ENCODE measurements at places on chromosomes 1 and 21.

- no peak overlapping the region for H3K27ac ChIP-seq
- peak; percentile 23 for DNase-seq
- peaks cover 9% of the 10 kb centered on the region for H3K4me1 ChIP-seq
- H3K27me3 ChIP-seq: peaks cover 20% of the 10 kb centered on the region
These were observed 49.0 kb downstream of the SIM2 start for GRCh38 chr21:36747815-36748383.

- H3K27me3 ChIP-seq: no peaks in the 10 kb centered on the region
- H3K4me3 ChIP-seq: peak overlapping the region; percentile 92
- peak; percentile 74 for DNase-seq
- no peaks in the 10 kb centered on the region for H3K36me3 ChIP-seq
- no peak overlapping the region for H3K27ac ChIP-seq
These were observed 3.7 kb upstream of the ARHGEF19 start for GRCh38 chr1:16215882-16216753.

DNA sequence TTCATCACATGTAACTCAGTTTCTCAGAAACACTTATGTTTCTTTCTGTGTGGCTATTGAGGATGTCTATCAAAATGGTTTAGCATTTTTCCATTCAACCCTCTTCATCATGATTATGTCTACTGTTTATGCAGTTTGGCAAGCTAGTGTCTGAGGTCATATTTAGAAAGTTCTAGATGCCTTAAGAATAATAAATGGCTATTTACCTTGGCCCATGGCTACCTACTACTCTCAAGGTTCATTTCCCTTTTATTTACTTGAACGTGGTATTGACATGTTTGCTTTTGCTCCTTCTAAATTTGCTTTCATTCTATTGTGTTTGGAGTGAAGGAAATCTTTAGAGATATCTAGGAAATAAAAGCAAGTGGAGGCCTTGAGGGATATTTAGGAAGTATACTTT, 193.7 kb upstream of the OLFM3 start:
- no peaks in the 10 kb centered on the region for H3K27me3 ChIP-seq
- no peak overlapping the region for H3K4me3 ChIP-seq
- no peak for DNase-seq
- H3K36me3 ChIP-seq: no peaks in the 10 kb centered on the region

- peaks cover 3% of the 10 kb centered on the region for H3K27me3 ChIP-seq
- H3K4me1 ChIP-seq: no peaks in the 10 kb centered on the region
- H3K4me3 ChIP-seq: no peak overlapping the region
- H3K27ac ChIP-seq: no peak overlapping the region
- no peaks in the 10 kb centered on the region for H3K36me3 ChIP-seq
- no peak for DNase-seq
These were observed 52.7 kb downstream of the POFUT2 start for GRCh38 chr21:45234965-45235364.

GRCh38 chr1:177122461-177123251, 41.9 kb downstream of the ASTN1 start:
- H3K27me3 ChIP-seq: no peaks in the 10 kb centered on the region
- DNase-seq: no peak
- no peak overlapping the region for H3K27ac ChIP-seq
- H3K4me3 ChIP-seq: no peak overlapping the region
- no peaks in the 10 kb centered on the region for H3K36me3 ChIP-seq

DNA sequence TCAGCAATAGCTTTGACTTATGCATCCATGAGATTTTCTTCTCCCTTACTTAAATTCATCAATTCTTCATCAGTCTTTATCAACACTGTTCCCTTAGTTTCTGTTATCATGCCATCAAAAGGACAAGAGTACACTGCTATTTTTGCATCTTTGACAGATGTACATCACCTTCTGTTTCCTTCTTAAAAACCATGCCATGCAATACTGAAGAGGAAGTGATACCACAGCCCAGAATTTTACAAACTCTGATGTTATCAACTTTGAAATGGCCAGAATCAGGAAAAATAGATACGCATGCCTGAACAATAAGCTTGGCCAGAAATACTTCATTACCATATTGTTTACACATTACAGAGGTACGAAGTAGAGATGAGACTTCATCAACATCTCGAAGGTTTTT, 21.1 kb downstream of the FMO5 start:
- no peak overlapping the region for H3K4me3 ChIP-seq
- no peak for DNase-seq
- H3K27ac ChIP-seq: no peak overlapping the region

DNA sequence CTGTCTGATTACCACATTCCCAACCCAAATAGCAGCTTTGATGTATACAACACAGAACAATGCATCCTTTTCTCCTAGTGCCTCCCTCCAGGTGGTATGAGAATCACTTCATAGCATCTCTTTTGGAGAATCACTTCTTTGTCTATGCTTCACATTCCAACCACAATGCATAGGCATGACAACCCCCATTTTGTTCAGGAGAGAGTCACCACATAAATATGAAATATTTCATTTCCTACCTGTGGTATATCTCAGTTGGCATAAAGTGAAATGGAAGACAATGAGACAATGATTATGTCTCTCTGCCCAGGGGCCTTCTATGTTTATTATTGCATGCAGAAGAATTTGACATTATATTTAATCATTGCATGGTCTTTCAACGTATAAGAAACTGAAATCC, 112.2 kb downstream of the BRINP2 start:
- H3K4me1 ChIP-seq: no peaks in the 10 kb centered on the region
- H3K27ac ChIP-seq: no peak overlapping the region
- H3K4me3 ChIP-seq: no peak overlapping the region
- no peaks in the 10 kb centered on the region for H3K27me3 ChIP-seq
- no peak for DNase-seq

DNA sequence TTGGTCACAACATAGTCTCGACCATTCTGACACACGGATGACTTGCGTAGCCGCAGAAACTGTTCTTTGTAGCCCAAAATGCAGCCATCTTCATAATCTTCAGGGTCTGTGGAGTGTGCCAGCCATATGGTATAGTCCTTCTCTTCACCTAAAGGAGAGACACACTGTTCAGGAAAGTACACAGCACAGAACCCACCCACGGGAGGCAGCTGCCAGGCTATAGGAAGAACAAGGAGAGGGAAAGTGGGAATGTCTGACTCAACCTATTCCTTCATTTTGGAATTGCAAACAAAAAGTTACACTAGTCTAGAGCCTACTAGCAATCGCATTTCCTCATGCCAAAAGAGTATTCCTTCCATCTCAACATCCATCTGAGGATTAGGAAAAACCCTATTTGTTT, 16.2 kb upstream of the MYBPHL start:
- H3K4me3 ChIP-seq: no peak overlapping the region
- DNase-seq: no peak
- H3K27ac ChIP-seq: no peak overlapping the region
- no peaks in the 10 kb centered on the region for H3K4me1 ChIP-seq
- no peaks in the 10 kb centered on the region for H3K36me3 ChIP-seq
- peaks cover 5% of the 10 kb centered on the region for H3K27me3 ChIP-seq

- peak overlapping the region; percentile 98 for H3K27ac ChIP-seq
- H3K4me1 ChIP-seq: peaks cover 94% of the 10 kb centered on the region
- no peak for DNase-seq
- H3K27me3 ChIP-seq: no peaks in the 10 kb centered on the region
- peaks cover 72% of the 10 kb centered on the region for H3K36me3 ChIP-seq
These were observed 8.7 kb downstream of the RUNX3 start for GRCh38 chr1:24921412-24921811.

- H3K36me3 ChIP-seq: peaks cover 17% of the 10 kb centered on the region
- H3K4me1 ChIP-seq: no peaks in the 10 kb centered on the region
- DNase-seq: no peak
- H3K4me3 ChIP-seq: no peak overlapping the region
These were observed 29.0 kb downstream of the TRIM62 start for GRCh38 chr1:33152685-33153432.

DNA sequence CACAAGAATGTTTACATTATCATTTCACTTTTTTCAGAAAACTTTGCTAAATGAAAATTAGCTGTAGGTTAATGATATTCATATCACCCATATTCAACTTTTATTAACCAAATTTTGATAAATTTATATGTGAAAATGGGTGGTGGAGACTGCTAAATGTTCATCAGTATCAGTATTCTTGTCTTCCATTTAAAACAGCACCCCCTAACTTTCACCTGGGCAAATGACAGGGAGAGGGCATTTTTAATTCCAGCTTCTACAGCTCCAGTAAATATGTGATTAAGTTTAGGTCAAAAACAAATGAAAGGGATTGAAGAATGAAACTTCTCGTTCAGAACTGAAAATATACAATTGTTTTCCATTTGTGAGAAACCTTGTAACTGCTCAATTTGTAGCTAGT, 722.2 kb downstream of the KCNT2 start:
- H3K27ac ChIP-seq: no peak overlapping the region
- DNase-seq: no peak
- no peak overlapping the region for H3K4me3 ChIP-seq
- H3K27me3 ChIP-seq: no peaks in the 10 kb centered on the region
- no peaks in the 10 kb centered on the region for H3K36me3 ChIP-seq

DNA sequence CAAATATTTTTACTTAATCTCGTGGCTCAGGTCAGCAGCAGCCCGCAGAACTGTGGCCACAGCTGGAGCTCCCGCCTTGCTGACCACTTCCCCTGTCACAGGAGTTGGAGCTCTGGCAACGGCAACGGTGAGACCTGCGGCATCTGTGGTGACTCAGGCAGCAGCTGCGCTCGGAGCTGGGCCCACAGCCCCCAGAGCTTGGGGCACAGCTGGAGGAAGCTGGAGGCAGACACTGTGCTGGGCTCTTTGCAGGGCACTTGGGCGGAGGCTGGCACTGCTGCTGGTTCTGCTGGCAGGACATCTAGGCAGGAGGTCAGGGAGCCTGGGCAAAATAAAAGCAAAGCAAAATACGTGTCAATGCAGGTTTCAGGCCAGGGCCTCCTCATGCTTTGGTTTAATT, at the start of gene LCE3A:
LCE3A (minus strand) TSS at position 301 of the 400 bp plus-strand sequence; CDS start at position 301, 0 bp downstream.
- DNase-seq: no peak
- H3K36me3 ChIP-seq: no peaks in the 10 kb centered on the region
- no peak within 1 kb of the TSS for H3K27ac ChIP-seq
- no peak within 1 kb of the TSS for H3K4me3 ChIP-seq
- H3K4me1 ChIP-seq: no peaks in the 10 kb centered on the region
- peaks cover 2% of the 10 kb centered on the region for H3K27me3 ChIP-seq

- no peaks in the 10 kb centered on the region for H3K4me1 ChIP-seq
- H3K36me3 ChIP-seq: no peaks in the 10 kb centered on the region
- H3K27me3 ChIP-seq: no peaks in the 10 kb centered on the region
- no peak overlapping the region for H3K27ac ChIP-seq
These were observed 436.3 kb downstream of the PTPRU start for GRCh38 chr1:29672416-29673227.

- H3K27ac ChIP-seq: no peak overlapping the region
- H3K4me1 ChIP-seq: no peaks in the 10 kb centered on the region
- no peak for DNase-seq
- no peak overlapping the region for H3K4me3 ChIP-seq
- H3K36me3 ChIP-seq: peaks cover 3% of the 10 kb centered on the region
- no peaks in the 10 kb centered on the region for H3K27me3 ChIP-seq
These were observed 5.7 kb upstream of the KCNE1 start for GRCh38 chr21:34517491-34518245.

- no peaks in the 10 kb centered on the region for H3K36me3 ChIP-seq
- no peak overlapping the region for H3K4me3 ChIP-seq
- no peaks in the 10 kb centered on the region for H3K27me3 ChIP-seq
These were observed 6.8 kb downstream of the C1orf198 start for GRCh38 chr1:230861489-230861888.

DNA sequence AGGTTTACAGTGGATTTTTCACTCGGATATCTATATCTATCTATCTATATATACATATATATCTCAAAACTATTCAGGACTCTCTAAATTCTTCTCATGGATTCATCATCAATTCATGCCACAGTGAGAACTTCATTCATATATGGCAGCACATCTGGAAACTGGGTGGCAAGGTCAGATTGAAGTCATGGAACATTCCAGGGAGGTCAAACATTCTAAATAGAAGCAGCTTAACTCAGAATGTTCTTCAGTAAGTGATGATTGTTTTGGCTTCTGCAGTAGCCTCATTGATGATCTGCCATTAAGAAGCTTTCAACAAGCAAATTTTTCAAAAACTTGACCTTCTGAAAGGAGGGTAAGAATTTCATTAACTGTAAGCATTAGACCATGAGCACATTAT, 46.9 kb upstream of the ADAMTS1 start:
- H3K4me3 ChIP-seq: no peak overlapping the region
- no peak overlapping the region for H3K27ac ChIP-seq
- H3K27me3 ChIP-seq: no peaks in the 10 kb centered on the region
- H3K36me3 ChIP-seq: no peaks in the 10 kb centered on the region
- no peak for DNase-seq

DNA sequence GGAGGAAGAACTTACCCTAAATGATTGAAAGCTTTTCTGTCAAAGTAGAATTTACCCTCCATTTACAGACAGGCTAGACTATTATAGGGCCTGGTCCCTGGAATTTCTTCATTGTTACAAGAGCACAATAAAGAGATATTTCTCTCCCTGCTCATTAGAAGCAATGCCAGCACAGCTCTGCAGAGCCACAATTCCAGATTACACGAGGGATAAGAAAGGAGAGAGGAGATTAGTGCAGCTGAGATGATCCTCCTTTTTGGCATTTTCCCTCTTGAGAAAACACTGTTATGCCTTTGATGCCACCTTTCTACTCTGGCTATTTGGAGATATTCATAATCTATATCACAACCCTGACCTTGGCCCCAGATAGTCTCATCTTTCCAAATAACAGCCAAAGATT, 1119.5 kb upstream of the TMPRSS15 start:
- no peak overlapping the region for H3K4me3 ChIP-seq
- H3K27me3 ChIP-seq: no peaks in the 10 kb centered on the region
- H3K4me1 ChIP-seq: no peaks in the 10 kb centered on the region

GRCh38 chr1:158045639-158046038, 52.2 kb downstream of the KIRREL1 start:
- DNase-seq: no peak
- H3K27me3 ChIP-seq: no peaks in the 10 kb centered on the region
- H3K4me1 ChIP-seq: no peaks in the 10 kb centered on the region
- no peak overlapping the region for H3K27ac ChIP-seq

DNA sequence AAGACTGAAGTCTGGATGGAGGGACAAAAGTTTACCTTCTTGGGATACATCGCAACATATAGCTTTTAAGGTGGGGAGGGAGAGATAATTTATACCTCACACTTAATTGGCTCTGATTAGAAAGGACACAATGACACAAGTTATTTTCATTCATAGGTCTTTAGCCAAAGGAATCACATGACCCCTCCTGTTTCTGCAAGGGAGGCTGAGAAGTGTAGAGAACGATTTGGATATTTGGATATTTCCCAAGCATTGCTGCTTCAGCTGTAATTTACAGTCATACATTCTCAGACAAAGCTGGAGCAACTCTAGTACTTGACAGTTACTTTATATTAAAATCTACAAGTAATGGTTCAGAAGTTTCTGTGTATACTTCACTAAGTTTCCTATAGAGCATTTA, 24.2 kb downstream of the DAP3 start:
- H3K4me1 ChIP-seq: peaks cover 5% of the 10 kb centered on the region
- H3K27me3 ChIP-seq: no peaks in the 10 kb centered on the region
- H3K27ac ChIP-seq: no peak overlapping the region
- DNase-seq: no peak
